RCC 7860 (cell line): ENCODE measurements at places on chromosomes 6 and 20.
A peak's percentile ranks its signal among the peaks of the same experiment; 100 is the strongest.

GRCh38 chr6:124958759-124959354 is 3.4 kb upstream of the RNF217 start:
- DNase-seq, result peak; percentile 69

DNA sequence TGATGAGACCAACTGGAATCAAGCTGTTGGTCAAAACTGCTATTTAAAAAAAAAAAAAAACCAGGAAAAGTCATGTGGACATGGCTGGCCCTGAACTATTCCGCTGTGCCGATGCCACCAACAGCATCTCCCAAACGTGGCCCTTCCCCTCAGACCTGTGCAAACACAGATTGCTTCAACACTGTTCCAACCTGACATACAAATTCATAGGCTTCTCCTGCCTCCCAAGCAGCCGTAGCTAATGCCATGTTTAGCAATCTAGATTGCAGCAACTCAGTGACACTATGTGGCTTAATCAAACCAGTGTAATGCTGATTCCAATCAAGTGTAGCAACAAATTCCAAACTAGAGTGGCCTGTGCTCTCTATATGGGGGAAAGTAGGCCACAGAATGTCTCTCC is 16.2 kb downstream of the PRKN start:
- no peak for DNase-seq

DNA sequence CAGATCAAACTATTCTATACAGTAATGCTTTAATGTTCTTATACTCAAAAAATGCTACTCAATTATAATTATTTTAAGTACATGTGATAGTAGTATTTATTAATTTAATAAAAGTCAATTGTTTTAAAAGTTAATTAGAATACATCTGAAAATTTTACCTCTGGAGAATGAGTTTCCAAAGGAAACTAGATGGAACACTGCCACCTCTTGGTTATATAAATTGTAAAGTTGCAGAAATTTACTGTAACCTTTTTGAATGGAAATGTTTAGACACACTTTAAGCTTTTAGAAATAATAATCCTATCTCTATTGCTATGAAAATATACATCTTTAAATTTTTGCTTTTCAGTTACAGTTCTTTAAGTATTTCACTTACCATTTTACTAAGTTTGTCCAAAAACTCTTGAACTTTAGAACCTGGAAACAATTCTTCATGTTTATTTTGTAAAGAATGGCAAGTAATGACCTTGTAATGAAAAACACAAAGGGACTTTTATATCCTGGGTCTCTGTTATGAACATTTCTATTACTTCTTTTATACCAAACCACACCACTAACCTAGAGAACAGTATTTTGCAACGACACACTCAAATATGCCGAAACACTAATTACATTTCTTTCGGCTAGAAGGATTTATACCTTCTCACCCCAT is 10.9 kb upstream of the BMP5 start:
- no peak for DNase-seq

- no peak for DNase-seq
These were observed 94.7 kb downstream of the ADTRP start for GRCh38 chr6:11683871-11684270.

GRCh38 chr6:152160346-152160745 is 352.9 kb downstream of the ESR1 start:
- no peak for DNase-seq

GRCh38 chr20:17155401-17155800 is 71.4 kb upstream of the PCSK2 start:
- DNase-seq, result no peak

- no peak for DNase-seq
These were observed 1.7 kb downstream of the SCML4 start for GRCh38 chr6:107822176-107823046.

GRCh38 chr6:129818251-129818650 is 42.9 kb downstream of the TMEM244 start:
- DNase-seq, result no peak

DNA sequence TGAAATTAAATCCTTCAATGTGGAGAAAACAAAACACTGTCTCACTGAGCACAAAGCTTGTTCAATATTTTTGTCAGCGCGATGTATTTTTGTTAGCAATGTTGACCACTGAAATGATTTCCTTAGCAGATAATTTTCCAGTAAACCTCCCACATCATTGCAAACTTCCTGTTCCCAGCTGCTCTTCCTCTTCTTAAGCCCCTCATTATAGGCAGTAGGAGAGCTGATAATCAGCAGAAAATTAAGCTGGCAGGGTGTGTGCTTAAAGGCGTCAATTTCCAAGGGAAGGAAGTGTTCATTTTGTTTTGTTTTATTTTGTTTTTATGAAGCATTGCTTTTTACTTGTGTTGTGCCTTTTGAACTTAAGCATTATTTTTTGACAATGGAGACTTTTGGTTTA is 29.1 kb upstream of the TMEM14A start:
- no peak for DNase-seq

- DNase-seq, result no peak
These were observed 323.2 kb downstream of the ADGRB3 start for GRCh38 chr6:68958327-68958726.

DNA sequence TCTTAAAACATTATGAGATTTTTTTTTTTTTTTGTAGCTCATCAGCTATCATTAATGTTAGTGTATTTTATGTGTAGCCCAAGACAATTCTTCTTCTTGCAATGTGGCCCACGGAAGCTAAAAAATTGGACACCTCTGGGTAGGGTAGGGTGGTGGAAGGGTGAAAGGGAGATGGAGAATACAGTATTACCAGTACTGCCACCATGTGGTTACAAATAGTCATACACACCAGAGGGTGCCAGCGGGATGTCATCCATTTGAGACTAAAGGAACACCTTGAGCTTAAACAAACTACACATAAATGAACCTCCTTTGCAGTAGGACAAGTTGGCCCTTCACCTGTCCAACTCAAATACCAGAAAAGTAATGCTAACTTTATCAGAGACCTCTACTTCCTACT is 601.9 kb downstream of the HTR1B start:
- no peak for DNase-seq

DNA sequence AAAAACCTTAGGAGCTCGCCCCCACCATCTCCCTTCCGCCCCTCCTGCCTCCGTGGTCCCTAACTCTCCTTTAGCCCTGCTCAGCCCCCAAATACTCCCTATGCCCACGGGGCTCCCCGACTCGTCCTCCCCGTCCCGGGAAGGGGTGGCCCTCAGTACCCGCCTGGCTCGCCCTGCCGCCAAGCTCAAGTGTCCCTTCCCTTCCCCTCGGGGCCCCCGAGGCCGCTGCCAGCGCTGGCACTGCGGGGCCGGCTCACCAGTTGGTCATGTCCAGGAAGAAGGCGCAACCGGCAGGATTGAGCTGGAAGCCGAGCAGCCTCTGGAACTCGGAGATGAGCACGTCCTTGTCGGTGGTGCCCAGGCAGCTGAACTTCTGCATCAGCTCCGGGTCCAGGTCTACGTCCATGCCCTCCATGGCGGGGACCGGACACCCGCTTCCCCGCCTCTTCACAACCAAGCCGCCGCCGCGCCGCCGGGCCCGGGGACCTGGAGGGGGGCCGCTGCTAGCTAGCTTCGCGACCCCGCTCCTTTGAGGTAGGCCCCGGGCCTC is 303 bp downstream of the ILRUN start:
- DNase-seq, result no peak

DNA sequence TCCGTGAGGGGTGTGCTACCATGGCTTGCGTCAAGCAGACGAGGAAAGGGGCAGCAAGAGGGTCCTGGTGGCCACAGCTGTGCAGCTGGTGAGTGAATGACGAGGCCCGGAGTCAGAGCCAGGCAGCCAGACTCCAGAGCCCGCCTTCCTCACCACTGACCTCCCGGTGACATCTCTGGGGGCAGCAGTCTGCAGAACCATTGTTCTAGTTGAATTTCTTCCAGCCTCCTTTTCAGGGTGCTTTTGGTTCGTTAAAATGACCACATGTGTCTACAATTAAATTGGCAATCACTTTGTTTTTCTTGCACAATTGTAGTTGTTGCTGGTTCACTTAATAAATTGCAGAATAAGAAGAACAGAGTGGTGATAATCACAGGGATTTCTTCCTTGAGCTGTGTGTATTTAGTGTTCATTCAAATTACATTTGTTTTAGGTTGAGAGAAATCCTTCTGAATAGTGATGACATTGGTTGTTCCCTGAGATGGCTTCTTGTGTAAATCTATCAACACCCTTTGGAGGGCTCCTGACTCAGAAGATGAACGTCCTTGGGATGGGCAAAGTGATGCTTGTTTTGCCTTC is 96.4 kb downstream of the TULP4 start:
- DNase-seq, result no peak
